ENCODE measurements at places on chromosomes 1 and 21. TPM values are rescaled to one million over a fixed set of nuclear protein-coding genes. Genes with fewer than 3 reads are reported as not detected.

Gene CA6
- total RNA-seq = not detected

Gene C21orf58
- total RNA-seq = 3.2 TPM

Gene KRTAP13-2
- not detected for total RNA-seq

- peaks cover 1% of the 10 kb centered on the region for H3K36me3 ChIP-seq
- H3K27ac ChIP-seq = no peak overlapping the region
- DNase-seq = no peak
- H3K4me1 ChIP-seq = peaks cover 13% of the 10 kb centered on the region
- H3K4me3 ChIP-seq = no peak overlapping the region
Observed at GRCh38 chr1:1542766-1543705, 2.6 kb upstream of the TMEM240 start.

DNA sequence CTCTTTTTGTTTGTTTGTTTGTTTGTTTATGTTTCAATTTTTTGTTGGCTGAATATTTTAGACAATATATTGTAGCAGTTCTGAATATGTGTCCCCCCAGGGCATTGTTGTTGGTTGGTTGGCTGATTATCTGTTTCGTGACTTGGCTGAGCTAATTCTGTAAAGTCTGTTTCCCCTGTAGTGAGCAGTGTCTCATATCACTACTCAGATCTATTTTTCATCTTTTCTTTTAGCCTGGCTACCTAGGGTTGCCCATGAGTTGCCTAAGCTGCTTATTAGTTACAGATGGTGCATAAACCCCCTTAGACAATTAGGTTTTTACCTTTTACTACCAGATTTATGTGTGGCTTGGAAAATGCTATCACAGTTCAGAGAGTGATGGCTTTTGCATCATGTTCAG lies 32.3 kb downstream of the CFAP57 start:
- no peak overlapping the region for H3K4me3 ChIP-seq
- no peaks in the 10 kb centered on the region for H3K27me3 ChIP-seq
- no peaks in the 10 kb centered on the region for H3K36me3 ChIP-seq
- no peak for DNase-seq
- H3K27ac ChIP-seq = no peak overlapping the region

- H3K4me3 ChIP-seq = no peak overlapping the region
- no peaks in the 10 kb centered on the region for H3K4me1 ChIP-seq
- H3K27ac ChIP-seq = no peak overlapping the region
- no peak for DNase-seq
- H3K27me3 ChIP-seq = no peaks in the 10 kb centered on the region
- H3K36me3 ChIP-seq = no peaks in the 10 kb centered on the region
Observed at GRCh38 chr1:56967900-56968832, 2.4 kb upstream of the C8B start.

DNA sequence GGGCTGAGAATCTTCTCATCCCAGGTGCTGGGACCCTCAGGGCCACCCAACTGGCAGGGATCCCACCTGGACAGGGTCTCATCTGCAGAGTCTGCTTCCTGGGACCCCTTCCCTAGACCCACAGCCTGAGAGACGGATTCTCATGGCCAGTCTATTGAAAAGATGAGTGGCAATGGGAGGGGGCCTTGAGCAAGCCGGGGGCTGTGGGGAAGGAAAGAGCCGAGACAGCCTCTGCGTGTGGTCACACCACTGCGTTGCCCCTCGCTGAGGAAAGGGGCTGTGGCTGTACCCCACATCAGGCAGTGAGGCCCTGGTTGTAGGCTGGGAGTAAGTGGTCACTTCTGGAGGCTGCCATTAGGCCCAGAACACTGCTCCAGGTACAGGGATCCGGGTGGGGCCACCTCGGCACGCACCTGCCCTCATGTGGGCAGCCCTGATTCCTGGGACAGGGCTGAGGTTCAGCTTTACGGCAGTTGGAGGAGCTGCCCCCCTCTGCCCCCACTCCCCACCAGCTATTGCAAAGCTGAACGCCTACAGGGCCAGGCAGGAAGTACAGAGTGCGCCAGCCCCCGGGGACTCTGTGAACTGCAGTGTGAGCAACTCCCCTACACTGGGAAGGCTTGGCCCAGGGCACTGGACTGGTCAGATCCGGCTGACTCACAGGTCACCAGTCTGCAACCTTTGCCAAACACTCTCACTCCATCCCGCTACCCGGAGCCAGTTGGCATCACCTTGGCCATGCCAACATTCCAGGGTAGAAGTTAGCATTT lies 106.9 kb downstream of the RIPK4 start:
- no peak for DNase-seq
- H3K36me3 ChIP-seq = no peaks in the 10 kb centered on the region
- H3K4me3 ChIP-seq = no peak overlapping the region
- peaks cover 4% of the 10 kb centered on the region for H3K27me3 ChIP-seq
- no peak overlapping the region for H3K27ac ChIP-seq

Gene KRTAP12-3
- not detected for total RNA-seq

- H3K36me3 ChIP-seq = no peaks in the 10 kb centered on the region
- H3K4me3 ChIP-seq = no peak overlapping the region
- no peak for DNase-seq
- H3K27me3 ChIP-seq = no peaks in the 10 kb centered on the region
Observed at GRCh38 chr1:59292562-59292961, 4.3 kb upstream of the FGGY start.

Gene SH2D5
- total RNA-seq = 5.9 TPM

Gene OR2T2
- not detected for total RNA-seq

DNA sequence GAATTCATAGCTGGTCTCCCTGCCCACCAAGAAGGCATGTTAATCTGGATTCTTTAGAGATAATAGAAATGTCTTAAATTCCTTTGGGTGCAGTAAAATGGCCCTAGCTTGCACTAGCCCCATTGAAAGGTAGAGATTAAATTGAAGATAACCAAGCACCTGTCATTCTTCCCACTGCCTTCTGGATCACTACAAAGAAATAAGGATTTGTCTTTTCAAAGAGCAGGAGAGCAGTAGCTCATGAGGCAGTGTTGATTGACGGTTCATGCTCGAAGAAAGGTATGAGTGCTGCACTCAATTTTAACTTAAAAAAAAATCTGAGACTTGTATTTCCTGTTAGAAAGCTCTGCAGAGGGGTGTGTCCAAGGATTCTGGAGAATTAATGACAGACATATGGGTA lies 74.9 kb upstream of the F3 start:
- no peak overlapping the region for H3K27ac ChIP-seq
- H3K27me3 ChIP-seq = no peaks in the 10 kb centered on the region
- no peak for DNase-seq
- no peak overlapping the region for H3K4me3 ChIP-seq
- H3K36me3 ChIP-seq = no peaks in the 10 kb centered on the region

- H3K27ac ChIP-seq = peak overlapping the region; percentile 4
- peak; percentile 81 for DNase-seq
- H3K27me3 ChIP-seq = no peaks in the 10 kb centered on the region
- no peaks in the 10 kb centered on the region for H3K36me3 ChIP-seq
- H3K4me3 ChIP-seq = no peak overlapping the region
Observed at GRCh38 chr1:43329995-43330751, 7.4 kb upstream of the MPL start.

Gene CELA3A
- total RNA-seq = not detected

GRCh38 chr1:67960766-67961165 lies 89.7 kb downstream of the DIRAS3 start:
- no peak for DNase-seq
- H3K4me3 ChIP-seq = no peak overlapping the region
- H3K36me3 ChIP-seq = no peaks in the 10 kb centered on the region

DNA sequence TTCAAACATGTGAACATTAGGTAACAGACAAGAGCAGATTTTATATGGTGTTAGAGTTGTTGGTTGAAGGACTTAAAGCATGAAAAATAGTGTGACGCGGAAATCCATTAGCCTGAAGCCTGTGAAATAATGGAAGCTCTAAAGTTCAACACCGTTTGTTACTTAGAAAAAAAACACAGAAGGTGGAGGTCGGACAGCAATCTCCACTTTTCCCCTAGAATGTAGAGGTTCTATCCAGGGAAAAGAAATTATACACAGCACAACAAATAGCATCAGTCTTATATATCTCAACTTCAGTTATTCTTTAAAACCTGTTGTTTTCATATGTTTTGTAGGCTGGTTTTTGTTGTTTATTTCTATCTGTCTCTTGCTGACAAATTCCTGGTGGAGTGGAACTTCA lies 1.9 kb downstream of the RCAN3 start:
- H3K27ac ChIP-seq = no peak overlapping the region
- no peak overlapping the region for H3K4me3 ChIP-seq
- H3K36me3 ChIP-seq = no peaks in the 10 kb centered on the region

Gene FCGR2B
- total RNA-seq = not detected

GRCh38 chr1:113676524-113676923 lies 82.8 kb downstream of the PHTF1 start:
- H3K4me3 ChIP-seq = no peak overlapping the region
- H3K27ac ChIP-seq = no peak overlapping the region
- DNase-seq = no peak
- no peaks in the 10 kb centered on the region for H3K27me3 ChIP-seq
- H3K4me1 ChIP-seq = peaks cover 2% of the 10 kb centered on the region

- no peak overlapping the region for H3K4me3 ChIP-seq
- DNase-seq = no peak
Observed at GRCh38 chr1:199132006-199132405, 493.2 kb downstream of the PTPRC start.

DNA sequence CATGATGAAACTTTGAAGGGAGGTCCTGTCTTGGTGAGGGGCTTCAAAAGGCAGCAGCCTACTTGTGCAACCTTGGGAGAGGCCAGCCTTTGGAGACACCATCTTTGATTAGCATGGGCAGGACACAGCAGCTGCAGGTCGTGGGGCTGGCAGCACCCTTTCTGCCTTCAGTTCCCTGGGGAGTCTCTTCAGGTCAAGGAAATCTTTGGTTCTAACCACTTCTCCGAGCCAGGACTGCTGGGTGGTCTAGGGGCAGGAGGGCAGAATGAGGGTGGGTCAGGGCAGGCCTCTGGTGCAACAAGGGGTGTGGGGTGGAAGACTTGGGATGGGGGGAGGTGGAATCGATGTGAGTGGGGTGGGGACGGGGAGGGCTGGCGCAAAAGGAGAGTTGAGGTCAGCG lies 269.7 kb downstream of the FOXD2 start:
- H3K4me3 ChIP-seq = no peak overlapping the region
- no peak for DNase-seq
- H3K27ac ChIP-seq = no peak overlapping the region
- H3K4me1 ChIP-seq = peaks cover 12% of the 10 kb centered on the region
- H3K27me3 ChIP-seq = peaks cover 62% of the 10 kb centered on the region
- no peaks in the 10 kb centered on the region for H3K36me3 ChIP-seq

Gene RORC
- total RNA-seq = not detected

DNA sequence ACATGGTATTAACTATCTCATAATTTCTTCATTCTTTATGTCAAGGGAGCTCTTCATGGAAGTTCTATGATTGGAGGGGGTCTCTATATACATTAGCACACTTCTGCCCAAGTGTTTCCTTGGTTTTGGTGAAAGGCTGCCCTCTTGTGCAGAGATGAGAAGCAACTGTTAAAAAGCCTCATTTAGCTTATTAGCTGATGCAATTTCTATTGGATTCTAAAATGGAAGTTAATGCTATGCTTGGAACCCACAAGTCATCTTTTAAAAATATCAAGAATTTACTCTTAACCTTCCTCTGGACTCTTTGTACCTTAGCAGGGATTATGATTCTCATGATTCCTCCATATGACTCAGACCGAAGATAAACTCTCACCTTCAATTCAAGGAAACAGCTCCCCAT lies 328.9 kb downstream of the PTBP2 start:
- H3K27ac ChIP-seq = no peak overlapping the region
- no peak overlapping the region for H3K4me3 ChIP-seq
- H3K36me3 ChIP-seq = no peaks in the 10 kb centered on the region
- no peaks in the 10 kb centered on the region for H3K4me1 ChIP-seq
- peak; percentile 38 for DNase-seq

DNA sequence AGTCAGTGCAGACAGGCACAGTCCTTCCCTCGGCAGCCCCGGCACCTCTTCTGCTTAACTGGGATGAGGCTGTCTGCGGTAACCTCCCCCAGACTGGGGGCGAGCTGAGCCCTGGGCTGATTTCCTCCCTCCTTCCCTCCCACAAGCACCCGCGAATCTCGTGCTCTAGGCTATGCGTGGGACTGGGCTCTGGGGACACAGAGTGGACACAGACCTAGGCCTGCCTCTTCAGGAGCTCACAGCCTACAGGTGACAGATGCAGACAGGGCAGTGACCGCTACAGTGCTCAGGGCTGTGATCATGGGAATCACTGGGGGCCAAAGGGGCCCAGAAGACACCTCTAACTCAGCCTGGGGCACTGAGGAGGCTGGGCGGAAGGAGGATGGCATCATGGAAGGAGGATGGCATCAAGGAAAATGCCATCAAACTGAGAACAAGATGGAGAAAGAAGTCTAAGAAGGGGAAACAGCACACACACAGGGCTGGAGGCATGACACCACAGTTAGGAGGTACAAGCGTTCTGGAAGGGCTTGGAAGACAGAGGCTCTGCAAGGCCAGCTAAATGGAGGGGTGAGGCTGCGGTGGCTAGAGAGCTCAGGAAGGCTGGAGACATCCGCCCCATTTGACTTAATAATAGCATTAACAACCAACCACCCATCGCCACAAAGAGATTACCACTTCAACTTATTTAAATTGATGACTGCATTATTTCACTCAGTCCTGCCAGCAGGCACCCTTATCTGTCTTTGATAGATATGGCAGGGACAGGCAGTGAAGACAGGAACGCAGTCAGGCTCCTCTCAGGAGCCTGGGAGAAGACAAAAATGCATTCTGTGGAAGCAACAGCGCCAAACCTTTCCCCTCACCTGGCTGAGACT lies 4.2 kb downstream of the TTC39A start:
- H3K4me3 ChIP-seq = no peak overlapping the region
- no peak overlapping the region for H3K27ac ChIP-seq
- H3K36me3 ChIP-seq = no peaks in the 10 kb centered on the region
- no peaks in the 10 kb centered on the region for H3K27me3 ChIP-seq
- DNase-seq = no peak
- peaks cover 18% of the 10 kb centered on the region for H3K4me1 ChIP-seq

GRCh38 chr1:17837233-17838030 lies 82.3 kb downstream of the ACTL8 start:
- DNase-seq = no peak
- H3K4me1 ChIP-seq = no peaks in the 10 kb centered on the region
- H3K36me3 ChIP-seq = no peaks in the 10 kb centered on the region
- H3K27ac ChIP-seq = no peak overlapping the region
- no peak overlapping the region for H3K4me3 ChIP-seq
- peaks cover 4% of the 10 kb centered on the region for H3K27me3 ChIP-seq

Gene CD5L
- not detected for total RNA-seq

Gene FLG2
- not detected for total RNA-seq
